GM12865 (cell line): ENCODE measurements at places on chromosomes 6 and 20.

DNA sequence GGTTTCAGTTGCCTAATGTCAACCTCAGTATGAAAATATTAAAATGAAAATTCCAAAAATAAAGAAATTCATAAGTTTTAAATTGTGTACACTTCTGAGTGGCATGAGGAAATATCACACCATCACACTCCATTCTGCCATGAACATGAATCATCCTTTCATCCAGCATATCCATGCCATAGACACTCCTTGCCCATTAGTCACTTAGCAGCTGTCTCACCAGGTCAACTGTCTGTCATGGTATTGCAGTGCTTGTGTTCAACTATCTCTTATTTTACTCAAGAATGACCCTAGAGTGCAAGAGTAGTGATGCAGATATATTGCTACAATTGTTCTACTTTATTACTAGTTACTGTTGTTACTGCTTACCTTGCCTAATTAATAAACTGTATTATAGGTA lies 712.4 kb downstream of the EPHA7 start:
- DNase-seq: no peak

- peak; percentile 24 for DNase-seq
Measured at GRCh38 chr6:99092461-99092860, 144.7 kb upstream of the FBXL4 start.

DNA sequence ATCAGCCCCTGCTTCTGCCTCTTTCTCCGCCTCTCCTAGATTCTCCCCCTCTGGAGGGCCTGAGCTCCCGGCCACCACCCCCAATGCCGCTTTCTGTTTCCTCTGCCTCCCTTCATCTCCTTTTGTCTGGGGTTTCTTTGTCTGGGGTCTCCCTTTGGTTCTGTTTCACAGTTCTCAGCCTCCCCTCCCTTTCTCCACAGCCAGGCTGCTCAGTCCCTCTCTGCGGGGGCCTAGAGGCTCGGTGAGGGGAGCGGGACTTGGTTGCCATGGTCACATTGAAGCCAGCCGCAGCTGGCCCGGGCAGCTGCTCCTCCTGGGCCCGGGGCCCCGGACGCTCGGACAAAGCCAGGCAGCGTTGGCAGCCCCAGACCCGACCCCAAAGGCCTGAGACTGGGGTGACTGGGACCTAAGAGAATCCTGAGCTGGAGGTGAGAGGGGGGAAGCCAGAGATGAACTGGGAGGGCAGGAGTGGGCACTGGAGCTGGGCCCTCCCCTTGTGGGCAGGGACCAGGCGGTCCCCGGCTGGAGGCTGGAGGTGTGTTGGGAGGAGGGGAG lies 3.5 kb upstream of the DDR1 start:
- DNase-seq: no peak

GRCh38 chr20:15446373-15446772 lies 1109.0 kb upstream of the FLRT3 start:
- no peak for DNase-seq

- no peak for DNase-seq
Measured at GRCh38 chr6:166423051-166423745, 40.5 kb upstream of the MPC1 start.

- no peak for DNase-seq
Measured at GRCh38 chr6:2534406-2535042, 216.2 kb downstream of the MYLK4 start.

DNA sequence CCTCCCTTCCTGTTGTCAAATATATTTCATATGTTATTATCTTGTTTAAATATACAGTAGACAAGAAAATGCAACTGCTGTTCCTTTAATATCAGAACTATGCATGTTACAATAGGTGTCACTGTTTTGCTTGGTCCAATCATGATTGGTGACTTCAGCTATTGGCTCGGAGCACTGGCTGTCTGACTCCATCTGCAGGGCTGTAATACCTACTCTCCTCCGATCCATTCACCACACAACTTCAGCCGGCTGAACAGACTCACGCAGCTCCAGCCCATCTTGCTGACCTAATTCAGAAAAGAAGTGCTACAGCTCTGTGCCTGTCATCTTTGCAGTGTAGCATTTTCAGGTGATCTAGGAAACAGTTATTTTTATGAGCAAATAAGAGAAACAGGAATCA lies at the start of gene BTBD3:
TSS of gene BTBD3 (plus strand) at position 231 of the 400 bp plus-strand sequence. CDS start 383 bp downstream, outside the sequence.
- no peak for DNase-seq

DNA sequence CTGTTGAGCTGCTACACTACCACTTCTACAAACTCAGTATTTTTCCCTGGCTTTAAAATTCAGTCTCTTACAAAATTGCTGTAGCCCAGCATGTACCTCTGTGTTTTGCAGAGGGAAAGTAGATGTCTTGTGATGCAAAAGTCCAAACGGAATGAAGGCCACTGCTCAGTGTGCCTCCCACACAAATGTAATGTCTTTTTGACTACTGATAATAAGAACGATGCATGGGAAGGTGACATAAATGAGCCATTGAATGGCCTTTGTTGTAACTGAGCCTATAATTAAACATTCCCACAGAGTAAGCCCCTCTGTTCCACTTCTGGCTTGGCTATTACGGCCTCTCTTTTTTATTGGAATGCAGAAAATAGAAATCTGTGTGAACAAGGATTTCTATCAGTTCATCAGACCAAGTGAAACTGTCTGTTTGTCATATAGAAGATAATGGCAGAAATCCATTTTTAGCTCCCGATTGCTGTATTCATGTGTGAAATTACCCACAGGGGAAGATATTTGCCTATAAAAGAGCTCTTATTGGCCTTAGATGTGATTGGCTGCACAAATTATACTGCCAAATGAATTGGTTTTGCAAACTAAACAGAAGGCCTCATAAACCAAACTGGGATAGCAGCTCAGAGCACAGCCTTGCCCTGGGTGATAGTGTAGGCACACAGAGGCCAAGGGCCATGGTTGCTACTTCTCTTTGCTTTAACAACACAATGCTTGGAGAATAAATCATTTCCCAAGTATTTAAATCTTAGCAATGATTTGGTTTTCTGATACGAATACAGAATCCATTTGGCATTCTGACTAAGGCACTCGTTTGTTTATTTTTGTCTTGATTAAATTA lies 241.5 kb upstream of the PLN start:
- no peak for DNase-seq

- no peak for DNase-seq
Measured at GRCh38 chr6:35516712-35517111, 4.0 kb upstream of the TULP1 start.

GRCh38 chr6:109292983-109293586 lies 89.2 kb downstream of the CD164 start:
- no peak for DNase-seq

DNA sequence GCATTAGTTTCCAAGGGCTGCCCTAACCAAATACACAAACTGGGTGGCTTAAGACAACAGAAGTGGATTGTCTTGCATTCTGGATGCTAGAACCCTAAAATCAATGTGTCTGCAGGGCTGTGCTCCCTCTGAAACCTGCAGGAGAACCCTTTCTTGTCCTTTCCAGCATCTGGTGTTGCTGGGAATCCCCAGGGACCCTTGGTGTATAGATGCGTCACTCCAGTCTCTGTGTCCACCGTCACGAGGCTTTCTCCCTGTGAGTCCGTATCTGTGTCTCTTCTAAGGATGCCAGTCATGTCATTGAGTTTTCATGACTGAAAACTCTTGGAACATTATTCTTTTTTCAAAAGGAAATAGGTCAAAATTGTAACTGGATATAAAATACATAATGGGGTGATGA lies 142.9 kb downstream of the RNASET2 start:
- DNase-seq: no peak

DNA sequence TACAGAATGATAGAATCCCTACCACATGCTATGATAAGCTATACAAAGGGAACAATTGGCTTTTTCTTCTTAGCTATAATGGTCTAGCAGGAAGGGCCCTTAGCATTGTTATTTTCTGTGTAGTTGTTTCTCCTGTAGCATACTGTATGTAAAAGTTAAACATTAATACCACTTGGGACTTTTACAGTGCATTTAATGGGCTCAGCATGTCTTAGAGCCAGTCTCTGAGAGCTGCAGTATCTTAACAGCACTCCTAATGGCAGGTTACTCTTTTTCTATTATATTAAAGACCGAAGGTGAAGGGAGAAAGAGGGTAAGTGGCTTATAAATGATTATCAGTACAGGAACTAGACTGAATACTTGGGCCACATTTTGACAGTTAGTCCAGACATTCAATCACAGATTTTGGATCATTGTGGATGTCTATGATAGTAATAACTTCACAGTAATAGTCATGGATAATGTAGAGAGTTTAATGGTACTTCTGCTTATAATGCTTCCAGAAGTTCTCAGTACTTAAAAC lies 290.7 kb downstream of the PHF3 start:
- DNase-seq: no peak

DNA sequence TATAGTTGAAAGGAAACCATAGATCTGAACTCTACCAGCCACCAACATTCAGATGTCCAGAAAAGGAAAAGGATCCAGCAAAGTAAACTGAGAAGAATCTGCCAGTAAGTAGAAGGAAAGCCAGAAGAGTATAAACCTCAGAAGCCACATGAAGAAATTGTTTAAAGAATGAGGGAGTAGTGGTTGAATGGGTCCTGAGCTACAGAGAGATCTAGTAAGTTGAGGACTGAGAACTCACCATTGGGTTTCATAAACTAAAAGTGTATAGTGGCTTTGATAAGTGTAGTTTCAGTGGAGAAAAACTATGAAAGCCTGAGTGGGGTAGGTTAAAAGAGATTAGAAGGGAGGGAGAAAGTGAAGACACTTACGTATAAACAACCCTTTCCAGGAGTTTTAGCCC lies 32.0 kb upstream of the SUMO4 start:
- peak; percentile 46 for DNase-seq

DNA sequence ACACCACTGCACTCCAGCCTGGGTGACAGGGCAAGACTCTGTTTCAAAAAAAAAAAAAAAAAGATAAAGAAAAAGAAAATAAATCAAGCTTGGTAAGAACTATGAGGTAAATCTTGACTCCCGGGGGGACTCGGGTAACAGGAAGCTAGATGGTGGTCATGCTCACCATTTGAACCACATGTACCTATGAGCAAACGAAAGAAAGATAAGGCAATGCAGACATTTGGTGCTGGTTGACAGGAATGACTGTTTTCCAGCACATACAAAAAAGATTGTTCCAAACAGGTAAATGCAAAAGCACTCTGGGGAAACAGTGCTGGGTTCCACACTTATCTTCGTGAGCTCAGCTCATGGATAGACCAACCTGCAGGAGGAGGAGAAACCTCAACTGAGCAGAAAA lies 22.8 kb upstream of the PTPN1 start:
- DNase-seq: peak; percentile 75

DNA sequence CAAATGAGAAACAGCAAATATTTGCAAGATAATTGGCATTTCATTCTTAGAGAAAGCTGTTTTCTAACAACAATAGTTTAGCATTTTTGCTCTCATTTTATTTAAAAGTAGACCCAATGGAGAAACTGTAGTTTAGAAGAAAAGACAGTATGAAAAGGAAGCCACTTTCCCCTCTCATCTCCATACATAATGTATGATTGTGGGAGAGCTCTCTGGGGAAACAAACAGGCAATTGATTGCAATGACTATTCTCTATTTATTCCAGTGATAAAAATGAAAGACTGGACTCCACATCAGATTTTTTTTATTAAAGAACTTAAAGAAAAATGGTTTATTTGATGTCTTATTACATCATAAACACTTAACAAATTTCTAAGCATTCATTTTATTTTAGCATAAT lies 116.8 kb upstream of the SASH1 start:
- DNase-seq: no peak

GRCh38 chr6:32176476-32177182 lies 745 bp upstream of the AGPAT1 start:
- DNase-seq: no peak

DNA sequence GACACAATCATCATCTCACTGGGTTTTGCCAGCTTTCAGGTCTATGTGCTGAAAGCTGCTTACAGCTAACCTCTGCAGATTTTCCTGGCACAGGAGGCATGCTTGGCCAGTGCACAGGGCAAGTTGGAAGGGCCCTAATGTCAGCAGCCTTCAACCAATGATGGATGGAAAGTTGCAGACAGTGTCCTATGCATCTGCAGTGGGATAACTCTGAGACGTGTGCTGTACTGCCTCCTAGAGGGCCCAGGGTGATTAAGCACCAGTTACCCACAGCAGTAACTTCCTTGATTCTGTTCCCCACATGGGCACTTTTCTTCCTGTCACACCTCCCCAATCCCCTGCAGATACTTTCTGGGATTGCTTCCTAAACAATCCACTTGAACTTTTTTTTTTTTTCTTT lies 38.6 kb downstream of the OVOL2 start:
- DNase-seq: peak; percentile 63

DNA sequence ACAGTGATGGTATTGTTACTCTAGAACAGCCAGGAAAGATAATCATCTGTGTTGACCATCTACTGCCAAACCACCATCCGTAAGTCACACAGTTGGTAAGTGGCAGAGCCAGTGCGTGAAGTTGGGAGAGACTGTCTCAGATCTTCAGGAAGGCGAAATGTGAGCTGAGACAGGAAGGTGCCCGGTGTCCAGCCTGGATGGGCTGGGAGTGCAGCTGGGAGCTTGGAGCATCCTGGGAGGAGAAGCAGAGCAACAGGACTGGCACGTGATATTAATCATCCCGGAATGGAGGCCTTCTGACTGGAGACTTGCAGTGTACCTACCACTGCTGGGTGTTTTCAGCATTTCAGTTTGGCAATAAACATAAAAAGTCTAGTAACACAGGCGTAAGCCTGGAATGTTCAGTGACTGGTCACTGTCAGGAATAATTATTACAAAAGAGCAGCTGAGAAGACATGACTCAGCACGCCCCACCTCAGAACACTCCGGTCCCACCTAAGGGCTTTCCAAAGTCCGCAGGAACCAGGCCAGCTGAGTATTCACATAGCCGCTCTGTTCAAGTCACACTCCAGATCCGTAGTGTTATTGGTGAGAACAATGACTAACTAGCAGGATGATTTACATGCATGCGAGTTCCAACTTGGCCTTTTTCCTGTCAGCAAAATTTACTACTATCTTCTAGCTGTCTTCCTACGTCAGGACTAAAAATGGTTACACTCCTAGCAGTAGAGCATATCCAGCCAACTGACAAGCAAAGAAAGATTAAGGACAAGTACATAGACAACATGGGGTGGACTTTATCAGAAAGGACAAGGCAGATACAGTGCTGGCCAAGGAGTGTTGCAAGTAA lies 45.1 kb upstream of the PNRC1 start:
- no peak for DNase-seq

GRCh38 chr6:7773322-7773721 lies 47.4 kb downstream of the BMP6 start:
- no peak for DNase-seq

GRCh38 chr6:14546036-14546435 lies 428.5 kb downstream of the CD83 start:
- no peak for DNase-seq

DNA sequence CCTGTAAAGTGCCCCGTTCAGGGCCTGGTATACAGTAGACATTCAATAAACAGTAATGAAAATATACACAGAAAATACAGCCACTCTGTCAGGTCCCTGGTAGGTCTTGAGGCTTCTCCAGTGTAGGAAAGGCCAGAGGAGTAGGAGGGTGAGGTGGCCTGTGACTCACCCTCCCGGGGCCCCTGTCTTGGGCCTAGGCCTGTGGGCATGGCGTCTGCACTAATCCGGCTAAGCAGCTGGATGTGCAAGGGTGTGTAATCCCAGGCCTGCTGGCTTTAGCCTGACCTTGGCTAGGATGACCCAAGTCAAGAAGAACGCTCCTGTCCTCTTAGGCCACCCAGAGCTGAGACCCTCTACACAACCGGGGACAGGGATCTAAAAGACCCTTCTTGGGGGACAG lies 84.9 kb downstream of the KCNB1 start:
- DNase-seq: no peak

- DNase-seq: no peak
Measured at GRCh38 chr6:89299466-89299850, 15.6 kb downstream of the GABRR2 start.

- no peak for DNase-seq
Measured at GRCh38 chr6:105759015-105759414, 327.1 kb upstream of the PRDM1 start.

GRCh38 chr6:87728706-87729105 lies 26.7 kb upstream of the AKIRIN2 start:
- DNase-seq: no peak
